ENCODE measurements at places on chromosomes 16 and 17.

DNA sequence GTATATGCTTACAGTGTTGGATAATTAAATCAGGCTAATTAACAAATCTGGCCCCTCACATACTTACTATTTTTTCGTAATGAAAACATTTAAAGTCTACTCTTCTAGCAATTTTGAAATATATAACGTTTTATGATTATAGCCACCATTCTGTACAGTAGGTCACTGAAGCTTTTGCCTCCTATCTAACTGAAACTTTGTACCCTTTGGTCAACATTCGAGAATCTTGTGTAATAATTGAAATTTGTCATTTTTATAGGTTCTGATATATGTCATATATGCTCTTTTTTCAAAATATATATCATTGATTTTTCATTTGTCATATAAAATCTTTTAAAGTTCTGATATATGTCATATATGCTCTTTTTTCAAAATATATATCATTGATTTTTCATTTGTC lies 12.7 kb downstream of the PHKB start:
- no peak for DNase-seq

- DNase-seq: peak; percentile 33
Measured at GRCh38 chr16:31072540-31073141, 1.4 kb downstream of the ZNF668 start.

DNA sequence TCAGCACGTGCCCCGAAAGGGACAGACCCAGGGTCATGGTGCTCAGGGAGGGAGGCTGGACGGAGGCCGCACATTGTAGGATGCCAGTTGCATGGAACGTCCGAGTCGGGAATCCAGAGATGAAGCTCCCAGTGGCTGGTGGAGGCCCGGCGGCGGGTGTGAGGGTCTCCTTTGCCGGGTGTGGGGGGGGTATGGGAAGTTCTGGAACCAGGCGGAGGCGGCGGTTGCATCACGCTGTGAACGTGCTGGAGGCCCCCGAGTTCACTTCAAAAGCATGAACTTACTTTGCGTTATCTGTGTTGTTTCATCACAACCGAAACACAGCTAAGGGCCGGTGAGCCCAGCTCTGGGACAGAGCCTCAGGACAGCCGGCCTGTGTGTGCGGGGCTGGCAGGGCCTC lies 73.4 kb upstream of the GNG13 start:
- no peak for DNase-seq

GRCh38 chr16:88008840-88009239 lies 57.6 kb downstream of the BANP start:
- no peak for DNase-seq

GRCh38 chr16:83727751-83728352 lies 79.9 kb upstream of the HSBP1 start:
- DNase-seq: no peak

GRCh38 chr16:59864981-59865666 lies 1131.0 kb upstream of the GOT2 start:
- no peak for DNase-seq

Measured in CD4-positive, alpha-beta T cell treated with Interleukin-17A for 4 hours (primary cell).